NCI-H774 (cell line): ENCODE measurements at places on chromosomes 7 and 10.

DNA sequence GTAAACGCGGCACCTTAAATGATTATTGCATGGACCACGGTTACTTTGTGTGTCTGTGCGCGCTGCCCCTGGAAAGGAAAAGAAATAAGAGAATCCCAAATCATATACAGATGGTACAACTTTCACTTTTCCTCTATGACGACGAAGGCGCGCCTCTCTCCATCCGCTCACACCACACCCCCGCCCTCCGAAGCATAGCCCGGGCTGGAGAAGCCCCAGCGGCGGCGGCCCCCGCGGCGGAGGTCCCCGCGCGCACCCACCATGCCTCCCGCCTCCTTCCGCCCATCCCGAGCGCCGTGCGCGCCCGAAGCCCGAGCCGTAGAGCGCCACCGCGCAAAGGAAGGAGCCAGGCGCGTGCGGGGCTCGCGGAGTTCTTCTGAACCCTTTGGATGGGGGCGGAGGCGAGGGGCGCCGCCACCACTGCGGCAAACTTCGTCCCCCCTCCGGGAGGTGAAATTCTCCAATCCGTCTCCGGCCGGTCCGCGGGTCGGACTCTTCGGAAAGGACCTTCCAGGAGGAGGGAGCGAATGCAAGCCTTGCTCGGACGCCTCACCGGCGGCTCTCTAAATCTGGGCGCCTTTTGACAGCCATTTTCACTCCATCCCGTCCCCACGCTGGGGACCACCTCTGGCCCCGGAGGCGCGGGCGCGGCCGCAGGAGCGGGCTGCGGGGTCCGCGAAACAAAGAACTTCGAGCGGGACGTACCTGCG, 588 bp downstream of the GLI3 start:
- DNase-seq, result no peak

DNA sequence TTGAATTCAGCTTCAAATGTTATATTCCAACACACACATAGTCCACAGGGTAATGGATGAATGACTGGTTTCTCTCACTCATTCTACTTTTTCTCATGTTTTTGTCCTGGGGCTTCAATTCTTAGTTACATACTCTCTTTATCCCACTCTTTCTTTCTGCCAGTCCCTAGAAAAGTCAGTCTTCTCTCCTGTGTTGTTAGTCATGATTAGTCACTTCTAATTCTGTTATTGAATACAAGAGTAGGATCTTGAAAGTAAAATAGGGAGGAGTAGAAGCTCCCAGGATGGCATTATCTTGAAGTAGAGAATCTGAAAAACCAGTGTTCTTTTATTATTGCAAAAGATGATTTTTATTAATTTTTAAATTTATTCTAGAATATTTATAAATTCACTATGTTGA, 45.5 kb upstream of the CALCR start:
- DNase-seq, result no peak

- no peak for DNase-seq
Measured at GRCh38 chr10:132383751-132384196, 13.2 kb upstream of the PWWP2B start.

DNA sequence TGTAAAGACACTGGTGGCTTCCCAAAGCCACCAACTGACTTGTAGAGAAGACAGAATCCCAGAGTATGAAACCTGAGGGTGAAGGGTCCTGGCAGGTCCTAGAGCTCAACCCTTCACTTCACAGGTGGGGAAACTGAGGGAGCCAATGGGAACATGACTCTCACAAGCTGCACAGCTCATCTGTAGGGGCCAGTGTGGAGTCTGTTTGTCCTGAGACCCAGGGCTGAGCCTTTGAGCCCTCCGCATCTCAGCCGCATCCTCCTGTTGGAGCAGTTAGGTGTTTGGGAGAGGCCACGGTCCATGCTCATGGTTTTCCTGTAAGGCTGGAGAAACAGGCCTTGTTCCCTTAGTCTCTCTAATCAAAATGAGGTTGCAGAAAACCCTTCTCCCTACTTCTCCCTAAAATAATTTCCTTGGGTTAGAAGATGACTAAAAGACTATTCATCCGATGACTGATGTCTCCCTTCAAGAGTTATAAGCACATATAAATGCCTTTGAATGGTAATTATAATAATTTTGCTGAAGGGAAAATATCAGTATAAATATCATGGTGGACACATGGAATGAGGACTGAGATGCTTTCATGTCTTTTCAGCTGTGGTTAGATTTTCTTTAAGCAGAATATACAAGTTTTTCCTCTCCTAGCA, 10.3 kb downstream of the HTRA1 start:
- DNase-seq, result no peak

GRCh38 chr10:114499116-114499515, 94.8 kb upstream of the AFAP1L2 start:
- no peak for DNase-seq

DNA sequence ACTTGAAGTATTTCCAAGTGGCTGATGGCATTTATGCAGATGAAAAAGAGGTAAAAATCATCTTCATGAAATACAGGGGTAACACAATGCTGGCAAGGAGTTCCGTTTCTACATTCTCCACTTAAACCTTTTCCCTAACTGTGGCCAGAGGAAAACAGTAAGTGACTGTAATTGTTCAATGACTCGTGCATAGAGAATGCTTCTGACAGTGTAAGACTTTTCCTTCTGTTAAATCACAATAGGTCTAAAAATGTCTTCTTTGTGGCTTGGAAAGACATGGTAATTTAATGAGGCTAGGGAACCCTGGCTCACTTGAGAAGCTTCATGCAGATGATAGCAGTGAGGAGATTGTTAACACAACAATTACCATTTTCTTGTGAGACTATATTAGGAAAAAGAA, 50.3 kb upstream of the RSU1 start:
- no peak for DNase-seq

GRCh38 chr10:69965086-69965485, 87.6 kb upstream of the MACROH2A2 start:
- DNase-seq, result peak; percentile 27

GRCh38 chr7:356691-357462, 66.9 kb downstream of the FOXL3 start:
- no peak for DNase-seq

GRCh38 chr7:98395951-98396350, 4.9 kb downstream of the BAIAP2L1 start:
- DNase-seq, result no peak

DNA sequence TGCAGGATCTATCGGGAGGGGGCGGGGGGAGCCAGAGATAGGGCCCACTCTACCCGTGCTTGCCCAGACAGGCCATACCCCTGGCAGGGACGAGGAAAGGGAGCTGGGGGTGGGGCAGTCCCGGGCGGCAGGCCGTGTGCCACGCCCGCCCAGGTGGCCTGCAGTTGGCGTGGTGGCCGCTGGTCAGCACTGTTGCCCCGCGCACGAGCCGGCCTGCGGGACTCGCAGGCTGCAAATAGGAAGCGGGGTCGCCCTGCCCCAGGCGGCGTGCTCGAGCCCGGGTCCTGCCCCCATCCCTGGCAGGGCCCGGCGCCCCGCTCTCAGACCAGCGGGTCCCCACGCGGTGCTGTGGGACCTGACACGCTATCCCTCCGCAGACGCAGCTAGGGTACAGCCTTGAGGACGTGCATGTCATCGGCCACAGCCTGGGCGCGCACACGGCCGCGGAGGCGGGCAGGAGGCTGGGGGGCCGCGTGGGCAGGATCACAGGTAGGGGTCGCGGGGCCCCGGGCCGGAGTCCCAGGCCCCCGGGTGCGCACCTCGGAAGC, 6.7 kb downstream of the PNLIPRP2 start:
- DNase-seq, result no peak

- DNase-seq, result no peak
Measured at GRCh38 chr10:132946-133898, 2.0 kb upstream of the ZMYND11 start.

- DNase-seq, result no peak
Measured at GRCh38 chr10:43255634-43256431, 11.0 kb downstream of the RASGEF1A start.

- DNase-seq, result peak; percentile 59
Measured at GRCh38 chr10:79562135-79562756, 2.0 kb upstream of the SFTPA2 start.
